ENCODE measurements at places on chromosomes 12 and 14.
A peak's percentile ranks its signal among the peaks of the same experiment; 100 is the strongest.

DNA sequence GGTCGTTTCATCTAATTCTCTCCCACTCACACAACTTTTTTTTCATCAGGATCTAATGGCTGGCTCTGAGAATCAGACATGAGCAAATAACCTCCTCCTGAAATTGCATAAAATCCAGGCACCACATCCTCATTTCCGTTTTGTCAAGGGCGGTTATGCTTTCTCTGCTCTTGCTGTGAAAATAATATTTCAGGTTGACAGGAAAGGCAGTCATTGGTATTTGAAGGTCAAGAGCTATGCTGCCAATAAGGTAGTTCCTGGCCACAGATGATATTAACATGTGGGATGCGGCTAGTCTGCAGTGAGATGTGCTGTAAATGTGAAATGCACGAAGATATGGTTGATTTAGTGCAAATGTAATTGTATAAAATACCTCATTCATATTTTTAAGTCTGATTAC is 870.2 kb upstream of the TMEM132C start:
- no peak for DNase-seq

DNA sequence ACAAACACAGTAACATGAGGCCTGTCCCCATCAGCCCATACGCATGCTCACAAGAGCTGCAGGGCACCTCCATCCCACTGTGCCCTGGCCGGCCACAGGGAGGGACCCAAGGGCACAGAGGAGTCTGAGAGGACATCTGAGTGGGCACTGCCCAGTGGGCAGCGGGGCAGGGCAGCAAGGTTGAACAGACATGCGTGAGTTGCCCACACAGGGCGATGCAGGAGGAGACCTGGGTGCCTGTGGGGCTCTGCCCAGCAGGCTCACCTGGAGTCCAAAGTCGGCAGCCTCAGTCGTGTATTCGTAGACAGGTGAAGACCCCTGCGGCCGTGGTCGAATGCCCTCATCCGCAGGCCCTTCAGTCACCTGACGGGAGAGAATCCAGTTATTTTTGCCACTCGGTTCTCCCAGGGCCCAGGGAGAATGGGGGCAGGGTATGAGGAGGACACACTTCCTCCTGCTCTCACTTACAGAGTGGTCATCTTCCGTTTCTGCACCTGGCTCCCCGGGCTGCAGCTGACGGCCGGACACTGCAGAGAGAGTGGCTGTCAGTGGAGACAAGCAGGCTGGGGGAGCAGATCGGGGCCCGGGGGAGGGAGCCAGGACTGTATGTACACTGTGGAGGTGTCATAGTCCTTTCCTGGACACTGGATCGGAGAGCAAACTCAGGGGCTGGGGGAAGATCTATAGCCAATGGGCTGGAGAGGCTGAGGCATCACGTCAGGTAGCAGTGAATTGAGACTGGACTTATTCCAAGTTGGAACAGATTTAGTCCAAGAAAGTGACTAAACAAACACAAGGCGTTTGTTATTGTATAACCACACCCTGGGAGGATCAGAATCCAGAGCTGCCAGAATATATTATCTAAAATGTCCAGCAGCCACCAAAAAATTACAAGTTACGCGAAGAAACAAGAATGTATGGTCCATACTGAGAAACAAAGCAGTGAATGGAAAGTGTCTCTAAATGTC is 20.7 kb downstream of the AHNAK2 start:
- DNase-seq: no peak

- DNase-seq: no peak
Observed at GRCh38 chr14:79914595-79914994, 296.7 kb downstream of the DIO2 start.

DNA sequence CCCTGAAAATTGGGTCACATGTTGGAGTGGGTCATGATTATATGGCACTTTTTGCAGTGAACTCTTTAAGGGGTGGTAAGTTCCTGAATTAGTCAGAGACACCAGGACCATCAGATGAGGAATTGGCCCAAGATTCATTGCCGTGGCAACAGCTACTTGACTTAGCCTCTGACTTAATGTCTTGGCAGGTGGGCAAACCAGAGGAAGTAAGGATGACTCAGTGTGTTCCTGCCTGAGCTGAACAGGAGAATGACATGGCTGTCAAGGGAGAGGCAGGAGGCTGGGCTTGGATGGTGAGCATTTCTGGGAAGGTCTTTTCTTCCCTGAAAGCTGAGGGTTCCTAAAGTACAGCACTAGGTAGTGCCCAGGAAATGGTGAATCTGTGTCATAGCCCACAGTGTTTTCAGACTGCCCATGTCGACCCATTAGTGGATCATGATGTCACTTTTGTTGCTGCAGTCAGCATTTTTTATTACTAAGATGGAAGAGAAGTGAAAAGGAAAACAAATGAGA is 170.1 kb upstream of the PWP1 start:
- no peak for DNase-seq

GRCh38 chr14:36455241-36455627 is 64.8 kb downstream of the NKX2-1 start:
- DNase-seq: no peak

GRCh38 chr12:104177663-104178501 is 37.7 kb upstream of the TXNRD1 start:
- DNase-seq: no peak

- DNase-seq: peak; percentile 71
Observed at GRCh38 chr12:70733385-70733784, 96.2 kb upstream of the PTPRB start.

DNA sequence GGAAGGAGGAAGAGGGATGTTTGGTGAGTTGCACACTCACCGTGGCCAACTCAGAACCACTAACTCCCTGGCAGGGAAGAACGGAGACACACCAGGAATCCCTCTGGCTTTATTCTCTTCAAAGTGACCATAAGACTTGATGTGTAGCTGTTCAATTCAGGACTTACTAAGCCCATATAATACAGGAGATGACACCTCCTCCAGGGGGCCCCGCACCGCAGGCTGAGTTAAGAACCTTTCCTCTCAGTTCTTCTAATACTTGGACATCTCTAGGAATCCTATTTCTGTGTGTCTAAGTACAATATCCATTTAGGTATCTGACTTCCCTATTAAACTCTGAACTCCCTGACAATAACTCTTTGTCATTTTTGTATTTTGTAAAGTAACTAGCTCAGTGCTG is 49.5 kb downstream of the DCAF4 start:
- no peak for DNase-seq

DNA sequence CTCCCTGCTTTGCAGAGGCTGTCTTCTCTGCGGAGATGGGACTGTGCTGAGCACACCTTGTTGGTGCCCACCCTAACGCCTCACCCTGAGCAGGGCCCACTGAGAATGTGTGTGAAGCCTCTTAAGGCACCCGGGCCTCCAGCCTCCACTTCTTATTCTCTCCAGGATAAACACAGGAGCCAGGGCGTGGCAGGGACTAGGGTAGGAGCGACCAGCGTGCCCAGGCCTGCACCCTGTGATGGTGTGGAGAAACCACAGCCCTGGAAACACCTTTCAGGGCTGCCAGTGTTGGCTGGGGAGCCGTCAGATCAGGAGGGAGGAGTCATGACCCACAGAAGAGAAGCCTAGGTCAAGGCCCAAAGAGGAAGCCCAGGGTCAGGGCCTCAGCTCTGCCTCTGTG is 41.3 kb downstream of the VDR start:
- no peak for DNase-seq

Data from NCI-H1694 (cell line).